Caco-2 (cell line): ENCODE measurements at places on chromosomes 6 and 20. TPM values are rescaled to one million over a fixed set of nuclear protein-coding genes. Genes with fewer than 3 reads are reported as not detected.

WFDC10B gene
- not detected in 2 replicates for total RNA-seq

GRCh38 chr20:31849306-31849930 is 4.0 kb upstream of the FOXS1 start:
- no peak overlapping the region for H3K4me3 ChIP-seq
- H3K27ac ChIP-seq: no peak overlapping the region
- peaks cover 7% of the 10 kb centered on the region; the same call in 1 of the 2 replicates for H3K4me1 ChIP-seq
- H3K27me3 ChIP-seq: peaks cover 11% of the 10 kb centered on the region
- no peak for DNase-seq

GRCh38 chr6:117423754-117424153 is 2.0 kb downstream of the ROS1 start:
- no peaks in the 10 kb centered on the region for H3K4me1 ChIP-seq
- no peak for DNase-seq
- no peak overlapping the region for H3K27ac ChIP-seq
- H3K4me3 ChIP-seq: no peak overlapping the region
- H3K27me3 ChIP-seq: no peaks in the 10 kb centered on the region

- no peak overlapping the region for H3K4me3 ChIP-seq
- H3K4me1 ChIP-seq: peaks cover under 1% of the 10 kb centered on the region; the same call in 1 of the 2 replicates
- no peaks in the 10 kb centered on the region for H3K27me3 ChIP-seq
- H3K27ac ChIP-seq: no peak overlapping the region
- peaks cover 3% of the 10 kb centered on the region; the same call in 1 of the 2 replicates for H3K36me3 ChIP-seq
- DNase-seq: no peak
Observed at GRCh38 chr20:32387252-32387651, 29.1 kb downstream of the ASXL1 start.

GRCh38 chr6:163839296-163839695 is 424.8 kb downstream of the QKI start:
- H3K36me3 ChIP-seq: no peaks in the 10 kb centered on the region
- H3K4me3 ChIP-seq: no peak overlapping the region
- no peaks in the 10 kb centered on the region for H3K4me1 ChIP-seq
- no peaks in the 10 kb centered on the region; the same call in 1 of the 2 replicates for H3K27me3 ChIP-seq
- no peak overlapping the region for H3K27ac ChIP-seq

- no peak overlapping the region for H3K4me3 ChIP-seq
- H3K4me1 ChIP-seq: no peaks in the 10 kb centered on the region
- peaks cover 3% of the 10 kb centered on the region; the same call in 1 of the 2 replicates for H3K27me3 ChIP-seq
- H3K27ac ChIP-seq: no peak overlapping the region
- DNase-seq: no peak
- no peaks in the 10 kb centered on the region for H3K36me3 ChIP-seq
Observed at GRCh38 chr20:62210496-62210855, 9.6 kb downstream of the HRH3 start.

GRCh38 chr20:46931699-46932098 is 37.1 kb downstream of the EYA2 start:
- no peak overlapping the region for H3K27ac ChIP-seq
- H3K4me3 ChIP-seq: no peak overlapping the region
- no peaks in the 10 kb centered on the region for H3K4me1 ChIP-seq
- no peak for DNase-seq

BPI gene
- total RNA-seq: not detected in 2 replicates
